ENCODE measurements at places on chromosomes 11 and 22. TPM values are rescaled to one million over a fixed set of nuclear protein-coding genes. Genes with fewer than 3 reads are reported as not detected.

GRCh38 chr22:48868554-48868953, 959.1 kb downstream of the BRD1 start:
- no peaks in the 10 kb centered on the region for H3K4me1 ChIP-seq
- H3K4me3 ChIP-seq: no peak overlapping the region
- H3K36me3 ChIP-seq: no peaks in the 10 kb centered on the region
- no peak overlapping the region for H3K27ac ChIP-seq
- H3K27me3 ChIP-seq: no peaks in the 10 kb centered on the region
- no peak for DNase-seq

Gene MMP1
- not detected for total RNA-seq

- DNase-seq: no peak
- H3K36me3 ChIP-seq: no peaks in the 10 kb centered on the region
- no peak overlapping the region for H3K4me3 ChIP-seq
- H3K4me1 ChIP-seq: no peaks in the 10 kb centered on the region
- no peaks in the 10 kb centered on the region for H3K27me3 ChIP-seq
These were observed 25.7 kb downstream of the CASP5 start for GRCh38 chr11:104997288-104997687.

DNA sequence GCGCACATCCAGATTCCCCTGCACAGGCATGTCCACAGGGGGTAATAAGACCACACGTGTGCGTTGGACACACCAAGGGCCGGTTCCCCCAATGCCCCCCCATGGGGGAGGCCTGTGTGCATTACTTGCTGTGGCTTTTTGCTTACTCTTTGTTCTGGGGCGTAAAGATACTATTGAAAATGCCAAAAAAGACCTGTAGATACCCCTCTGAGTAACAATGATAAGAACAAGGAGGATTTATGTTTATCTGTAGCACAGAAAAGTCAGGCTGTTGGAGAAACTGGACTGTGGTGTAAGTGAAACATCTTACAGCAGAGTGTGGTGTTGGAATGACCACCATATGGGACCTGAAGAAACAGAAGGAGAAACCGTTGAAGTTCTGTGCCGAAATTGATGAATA, 103.2 kb downstream of the TBC1D22A start:
- H3K27me3 ChIP-seq: no peaks in the 10 kb centered on the region
- no peak overlapping the region for H3K27ac ChIP-seq
- no peak overlapping the region for H3K4me3 ChIP-seq
- H3K36me3 ChIP-seq: peaks cover 23% of the 10 kb centered on the region

Gene APLNR
- total RNA-seq: 4.2 TPM

Gene EMID1
- 36.1 TPM for total RNA-seq

Gene ARFIP2
- 49.5 TPM for total RNA-seq
